ENCODE measurements at places on chromosomes 3 and 15.

DNA sequence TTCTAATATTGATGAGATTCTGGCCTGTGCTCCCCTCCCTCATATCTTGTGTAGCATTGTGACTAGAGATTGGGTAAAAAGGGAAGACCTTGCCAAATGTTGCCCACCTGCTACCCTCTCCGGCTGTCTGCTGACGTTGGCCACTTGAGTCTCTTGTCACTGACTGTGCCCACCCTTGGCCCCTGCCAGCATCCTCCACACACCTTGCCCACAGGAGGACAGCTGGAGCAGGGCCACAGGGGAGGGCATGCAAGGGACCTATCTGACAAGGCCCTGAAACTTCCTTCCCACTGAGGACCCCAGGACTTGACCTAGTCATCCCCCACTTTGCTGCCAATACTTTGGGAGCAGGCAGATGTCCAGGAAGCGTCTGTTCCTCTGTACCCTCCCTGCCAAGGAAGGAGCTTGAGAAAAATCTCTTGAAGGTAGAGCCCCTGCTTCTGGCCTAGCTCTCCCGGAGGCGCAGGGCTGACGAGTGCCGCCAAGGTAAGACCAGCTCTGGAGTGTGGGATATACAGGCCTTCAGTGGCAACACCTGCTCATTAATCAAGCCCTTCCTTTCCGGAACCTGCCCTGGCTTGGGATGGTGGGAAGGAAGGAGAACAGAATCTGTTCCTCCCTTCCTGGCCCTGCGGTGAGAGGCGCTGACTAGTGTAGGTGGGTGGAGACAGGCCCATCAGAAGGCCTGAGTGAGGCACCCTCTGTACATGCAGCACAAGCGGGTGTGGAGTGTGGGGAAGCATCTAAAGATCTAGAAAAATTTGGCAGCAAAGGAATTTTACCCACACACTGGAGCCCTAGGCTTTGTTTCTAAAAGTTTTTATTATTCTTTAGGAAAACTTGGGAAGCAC, 4.9 kb upstream of the PAK6 start:
- no peak for DNase-seq

- DNase-seq: no peak
These were observed 473.3 kb downstream of the OTOL1 start for GRCh38 chr3:161969867-161970266.

DNA sequence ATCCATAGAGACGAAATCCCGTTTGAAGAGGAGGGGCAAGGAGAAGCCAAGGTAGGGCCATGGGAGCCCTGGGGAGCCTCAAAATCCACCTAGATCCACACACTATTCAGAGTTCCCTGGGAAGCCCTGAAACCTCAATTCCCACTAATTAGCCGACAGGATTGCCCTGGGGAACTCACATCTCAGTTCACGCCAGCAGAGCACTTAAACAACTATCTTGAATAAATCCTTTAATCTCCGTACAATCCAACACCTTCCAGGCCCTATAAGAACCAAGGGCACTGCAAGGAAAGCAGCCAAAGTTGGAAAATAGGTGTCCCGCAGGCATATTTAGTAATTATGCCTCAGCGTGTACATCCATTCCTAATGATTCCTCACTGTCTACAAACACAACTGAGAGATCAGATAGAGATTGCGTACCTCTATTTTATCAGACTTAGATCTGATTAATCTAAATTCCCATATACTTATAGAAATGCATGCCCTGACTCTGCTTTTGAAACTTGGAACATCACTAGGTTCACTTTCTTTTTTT, 25.6 kb upstream of the EIF4A2 start:
- DNase-seq: no peak

DNA sequence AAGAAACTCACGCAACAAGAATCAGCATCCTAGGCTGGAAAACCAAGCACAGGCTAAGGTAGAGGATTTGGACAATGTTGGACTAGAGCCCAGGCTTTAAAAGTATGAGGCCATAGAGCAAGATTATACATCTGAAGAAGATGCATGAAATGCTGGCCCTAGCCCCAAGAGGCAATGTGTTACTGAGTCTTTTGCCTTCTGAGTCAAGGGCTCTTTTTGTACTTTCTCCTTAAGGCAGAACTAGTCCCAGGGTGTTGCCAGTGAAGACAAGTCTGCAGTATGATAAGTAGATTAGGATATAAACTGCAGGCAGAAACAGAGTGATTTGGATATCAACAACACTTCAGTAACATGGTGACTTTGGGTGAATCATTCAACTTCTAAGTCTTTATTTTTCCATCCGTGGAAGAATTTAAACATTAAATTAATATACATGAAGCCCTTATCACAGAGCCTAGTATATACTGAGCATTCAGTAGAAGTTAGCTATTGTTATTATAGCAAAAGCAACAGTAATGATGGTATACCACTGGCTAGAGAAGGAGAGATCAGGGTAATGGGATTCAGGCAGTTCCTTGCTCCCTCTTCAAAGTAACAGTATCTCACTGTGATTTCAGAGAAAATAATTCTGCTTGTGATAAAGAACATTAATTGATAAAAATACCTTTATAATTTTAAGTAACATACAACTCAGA, 99.9 kb upstream of the MLF1 start:
- no peak for DNase-seq

GRCh38 chr3:124867511-124867910, 19.7 kb downstream of the ITGB5 start:
- DNase-seq: no peak

- DNase-seq: no peak
These were observed 81.9 kb downstream of the FGF12 start for GRCh38 chr3:192645437-192645836.

DNA sequence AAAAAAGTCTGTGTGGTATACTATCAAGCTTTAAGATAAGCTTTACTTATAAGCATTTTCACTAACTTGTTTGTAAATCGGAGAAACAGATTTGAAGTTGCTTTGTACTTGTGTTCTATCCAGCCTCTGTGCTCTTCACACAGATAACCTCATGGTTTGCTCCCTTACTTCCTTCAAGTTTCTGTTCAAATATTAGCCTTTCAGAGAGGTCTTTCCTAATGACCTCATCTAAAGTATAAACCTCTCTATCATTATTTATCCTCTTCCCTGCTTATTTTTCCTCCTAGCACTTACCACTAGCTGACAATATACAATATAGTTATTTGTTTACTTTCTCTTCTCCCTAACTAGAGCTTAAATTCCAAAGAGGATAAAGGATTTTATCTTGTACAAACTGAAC, 180.0 kb downstream of the CBLB start:
- DNase-seq: no peak

DNA sequence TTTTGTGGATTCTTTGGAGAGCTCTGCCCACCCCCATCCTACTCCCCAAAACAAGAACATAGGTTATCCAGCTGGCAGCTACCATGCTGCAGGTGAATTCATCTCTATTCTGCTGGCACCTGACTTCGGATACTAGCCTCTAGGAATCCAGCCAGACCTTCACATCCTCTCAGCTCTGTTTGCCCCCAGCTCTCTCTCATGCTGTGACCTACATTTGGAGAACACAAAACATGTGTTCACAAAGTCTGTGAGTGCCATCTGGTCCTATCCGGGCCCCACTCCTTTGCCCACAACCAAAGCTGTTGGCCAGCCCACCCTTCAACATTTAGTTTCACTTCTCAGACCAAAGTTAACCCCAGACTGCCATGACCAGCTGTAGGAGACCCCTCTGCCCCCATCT, 89.4 kb upstream of the C3orf80 start:
- no peak for DNase-seq

DNA sequence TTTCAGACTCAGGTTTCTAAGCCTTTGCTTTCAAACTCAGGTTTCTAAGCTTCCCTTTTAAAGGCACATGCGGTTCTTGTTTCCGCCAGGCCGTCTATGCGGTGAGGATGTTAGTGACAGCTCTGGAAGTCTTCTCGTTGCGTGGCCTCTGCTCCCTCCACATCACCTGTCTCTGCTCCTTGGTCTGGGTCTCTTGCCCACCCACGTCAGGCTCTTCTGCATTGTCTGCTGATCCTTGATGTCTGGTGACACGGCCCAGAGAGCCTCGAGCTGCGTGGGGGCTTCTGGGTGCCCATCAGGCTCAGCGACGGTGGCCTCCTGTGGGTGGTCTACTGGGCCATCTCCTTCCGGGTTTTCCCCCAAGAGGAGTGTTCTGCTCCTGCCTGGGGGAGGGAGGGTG, 30.5 kb downstream of the KLF13 start:
- DNase-seq: no peak

- no peak for DNase-seq
These were observed 385.7 kb downstream of the CNTN4 start for GRCh38 chr3:2484162-2485026.

GRCh38 chr3:138688871-138689299, 80.3 kb downstream of the FAIM start:
- DNase-seq: no peak

GRCh38 chr3:118859950-118860349, 174.7 kb downstream of the IGSF11 start:
- no peak for DNase-seq
